ENCODE measurements at places on chromosomes 2 and 18.

DNA sequence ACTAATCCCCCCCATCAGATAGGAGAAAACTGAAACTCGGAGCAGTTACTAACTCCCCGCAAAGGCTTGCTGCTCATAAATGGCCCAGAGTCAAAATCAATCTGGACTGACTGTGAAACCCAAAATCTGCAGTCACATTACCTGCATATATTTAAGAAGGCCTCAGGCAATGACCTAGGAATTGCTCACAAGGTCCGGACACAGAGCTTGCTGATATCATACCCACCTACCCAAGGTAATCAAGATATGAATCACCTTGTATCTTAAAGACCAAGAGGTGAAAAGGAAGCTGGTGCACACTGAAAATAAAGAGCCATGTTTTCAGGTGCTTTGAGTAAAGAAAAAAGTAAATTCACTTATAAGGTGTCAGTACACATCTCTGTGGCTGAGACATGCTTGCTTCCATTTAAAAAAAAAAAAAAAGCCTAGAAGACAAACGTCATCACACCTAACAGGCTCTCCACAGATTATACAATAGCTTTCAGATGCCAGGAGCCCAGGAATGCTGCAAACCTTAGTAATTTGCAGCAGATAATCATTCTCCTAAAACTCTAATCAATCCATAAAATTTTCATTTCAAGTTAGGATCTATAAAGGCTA is 195.4 kb downstream of the ZEB2 start:
- DNase-seq = no peak

DNA sequence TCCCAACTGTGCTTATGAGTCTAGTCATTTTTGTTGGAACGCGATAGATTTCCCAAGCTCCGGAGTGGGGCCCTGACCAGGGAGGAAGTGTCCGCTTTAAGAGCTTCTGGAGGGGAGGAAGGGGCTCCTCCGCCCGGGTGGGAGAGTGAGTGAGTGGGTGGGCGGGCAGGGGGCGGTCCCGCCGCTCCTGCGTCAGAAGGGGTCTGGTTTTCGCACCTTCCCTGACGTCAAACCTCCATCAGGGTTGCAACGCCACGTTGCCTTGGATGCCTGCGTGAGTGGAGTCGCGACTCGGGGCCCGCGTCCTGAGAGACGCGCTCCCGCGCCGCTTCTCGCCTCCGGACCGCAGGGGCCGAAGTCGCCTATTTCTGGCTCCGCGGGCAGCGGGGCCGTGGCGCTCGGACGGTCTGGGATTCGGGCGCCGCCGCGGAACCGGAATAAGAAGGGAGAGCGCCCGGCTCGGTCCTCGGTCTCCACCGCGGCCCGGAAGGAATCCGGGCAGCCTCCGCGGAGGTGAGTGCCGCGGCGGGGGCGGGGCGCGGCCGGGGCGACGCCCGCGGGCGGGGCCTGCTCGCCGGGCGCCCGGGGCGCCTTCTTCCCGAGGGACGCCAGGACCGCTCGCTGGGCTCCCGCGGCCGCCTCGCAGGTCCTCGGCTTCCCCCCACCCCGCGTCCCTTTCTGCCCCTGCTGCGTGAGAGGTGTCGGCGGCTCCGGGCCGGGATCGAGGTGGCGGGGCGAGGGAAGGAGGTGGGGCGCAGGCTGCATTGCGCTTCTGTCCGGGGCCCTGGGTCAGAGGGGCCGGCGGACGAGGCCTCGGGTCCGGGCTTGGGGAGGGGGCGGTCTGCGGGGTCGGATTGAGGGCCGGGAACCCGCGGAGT is at the start of gene ZDBF2:
Gene ZDBF2, plus strand, starts transcription at position 230 of the 878 bp plus-strand sequence. CDS start 7,187 bp downstream, outside the sequence.
- DNase-seq = peak; percentile 6

GRCh38 chr2:234135750-234136221 is 85.3 kb downstream of the SPP2 start:
- peak; percentile 12 for DNase-seq

DNA sequence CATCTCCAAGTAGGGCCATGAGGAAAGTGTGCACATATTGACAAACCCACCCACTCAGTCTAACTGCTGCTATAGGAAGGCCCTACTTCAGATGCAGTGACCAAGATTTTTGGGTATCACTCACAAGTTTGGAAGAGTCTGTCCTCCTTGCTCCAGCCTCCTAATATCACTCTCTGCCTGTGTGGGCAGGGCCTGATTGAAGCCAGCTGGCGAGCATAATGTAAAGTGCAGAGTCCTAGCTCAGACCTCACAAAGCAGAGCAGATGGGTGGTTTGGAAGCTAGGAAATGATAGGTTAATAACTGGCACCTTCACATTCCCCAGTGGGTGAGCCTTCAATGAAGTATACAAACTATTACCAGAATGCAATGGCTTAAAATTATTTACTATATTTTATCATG is 11.2 kb upstream of the SULT1C3 start:
- DNase-seq = no peak

- no peak for DNase-seq
Measured at GRCh38 chr2:137525132-137525531, 439.1 kb upstream of the HNMT start.

DNA sequence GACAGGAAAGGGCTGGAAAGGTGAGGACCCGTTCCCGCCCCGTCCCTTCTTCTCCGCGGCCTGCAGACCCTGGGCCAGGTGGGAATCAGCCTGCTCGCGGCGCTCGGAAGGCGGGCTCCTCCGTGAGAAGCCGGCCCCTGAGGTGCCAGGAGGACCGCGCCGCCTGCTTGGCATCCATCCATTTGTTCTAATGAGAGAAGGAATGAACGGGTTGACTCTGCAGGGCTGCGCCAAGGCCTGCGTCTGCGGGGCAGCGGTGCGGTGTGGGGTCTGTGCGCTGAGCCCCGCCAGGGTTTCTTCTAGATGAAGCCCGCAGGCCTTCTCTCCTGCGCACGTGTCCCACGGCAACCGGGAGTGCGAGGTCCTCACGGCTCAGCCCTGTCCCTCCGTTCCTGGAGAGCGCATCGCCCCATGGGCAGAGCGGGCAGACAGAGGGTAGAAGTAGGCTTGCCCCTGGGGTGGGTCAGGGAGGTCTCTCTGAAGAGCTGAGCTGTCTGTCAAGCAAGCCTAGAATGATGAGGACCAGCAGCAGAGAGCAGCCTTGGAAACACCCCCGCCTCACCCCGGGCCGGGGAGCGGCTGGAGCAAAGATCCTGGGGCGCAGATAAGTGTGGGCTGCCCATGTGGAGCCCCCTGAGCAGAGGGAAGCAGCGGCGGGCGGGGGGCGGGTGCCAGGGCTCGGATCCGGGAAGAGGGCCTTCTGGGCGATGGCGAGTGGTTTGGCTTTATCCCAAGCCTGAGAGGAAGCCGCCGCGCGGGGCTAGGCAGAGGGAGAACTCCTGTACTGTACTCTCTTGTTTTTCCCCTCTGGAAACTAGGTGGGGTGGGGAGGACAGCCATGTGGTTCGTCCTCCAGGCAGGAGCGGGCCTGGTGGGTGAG is 27.9 kb upstream of the HS6ST1 start:
- no peak for DNase-seq

- DNase-seq = no peak
Measured at GRCh38 chr2:69734854-69735544, 6.9 kb upstream of the ANXA4 start.

DNA sequence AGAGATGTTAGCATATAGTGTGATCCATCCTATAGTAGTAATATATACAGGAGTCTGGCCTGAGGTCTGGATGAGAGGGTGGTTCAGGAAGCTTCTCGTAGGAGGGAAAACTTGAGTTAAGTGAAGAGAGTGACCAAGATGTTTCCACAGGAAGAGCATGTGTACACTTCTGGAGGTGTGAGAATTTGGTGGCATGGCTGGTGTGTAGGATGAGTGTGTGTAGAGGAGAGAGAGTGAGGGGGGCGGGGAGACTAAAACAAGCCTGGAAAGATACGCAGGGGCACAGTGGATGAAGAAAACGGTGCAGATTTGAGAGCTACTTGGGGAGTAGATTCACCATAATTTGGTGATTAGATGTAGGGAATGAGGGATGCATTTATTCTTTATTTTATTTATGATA is 43.5 kb upstream of the CTLA4 start:
- DNase-seq = no peak

GRCh38 chr2:215749092-215749957 is 264.0 kb downstream of the MREG start:
- no peak for DNase-seq

- DNase-seq = no peak
Measured at GRCh38 chr2:22737144-22737543, 647.8 kb upstream of the KLHL29 start.

- DNase-seq = no peak
Measured at GRCh38 chr2:27369471-27370025, 590 bp downstream of the EIF2B4 start.

DNA sequence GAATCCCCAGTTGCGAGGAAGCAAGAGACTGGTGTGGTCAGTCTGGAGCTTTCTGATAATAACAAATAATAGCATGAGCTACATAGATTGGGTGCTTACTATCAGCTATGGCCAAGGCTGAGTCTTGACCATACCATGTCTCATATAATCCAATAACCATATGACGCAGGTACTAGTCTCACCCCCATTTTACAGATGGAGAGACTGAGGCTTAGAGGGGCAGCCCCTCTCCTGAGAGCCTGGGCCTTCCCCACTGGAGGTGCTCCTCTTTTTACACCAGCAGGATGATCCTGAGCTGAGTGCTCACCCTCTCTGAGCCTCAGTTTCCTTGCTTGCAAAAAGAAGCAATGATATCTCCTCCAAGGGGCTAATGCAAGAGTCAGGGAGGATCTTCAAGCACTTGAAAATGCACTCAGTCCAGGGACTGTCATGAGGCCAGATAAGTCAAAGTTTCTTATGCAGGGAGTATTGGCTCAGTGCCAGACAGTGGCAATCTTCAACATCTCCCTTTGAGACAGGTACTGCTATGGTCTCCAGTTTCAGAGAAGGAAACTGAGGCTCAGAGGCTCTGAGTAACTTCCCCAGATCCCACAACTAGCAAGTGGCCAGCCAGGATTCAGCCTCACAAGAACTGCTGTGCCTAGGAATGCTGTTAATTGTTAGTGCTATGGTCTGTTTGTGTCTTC is 149.7 kb downstream of the TFCP2L1 start:
- no peak for DNase-seq

GRCh38 chr18:74328206-74328605 is 12.6 kb downstream of the C18orf63 start:
- no peak for DNase-seq

DNA sequence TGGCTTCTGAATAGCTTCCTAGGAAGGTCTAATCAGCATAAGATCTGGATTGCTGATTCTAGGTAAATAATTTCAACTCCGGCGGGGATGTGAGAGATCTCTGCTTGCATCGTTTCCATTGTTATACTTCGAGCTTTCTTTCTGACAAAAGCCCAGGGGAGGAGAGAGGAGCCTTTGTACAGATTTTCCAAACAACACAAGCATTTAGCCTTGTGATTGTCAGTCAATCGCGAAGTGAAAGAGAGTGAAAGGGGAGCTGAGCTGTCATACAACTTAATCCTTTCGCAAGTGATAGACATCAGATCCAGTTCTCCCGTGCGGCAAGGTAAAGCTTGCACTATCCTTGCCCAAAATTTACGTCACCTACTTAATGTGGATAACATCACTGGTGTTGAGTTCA is 26.2 kb downstream of the RALB start:
- no peak for DNase-seq

DNA sequence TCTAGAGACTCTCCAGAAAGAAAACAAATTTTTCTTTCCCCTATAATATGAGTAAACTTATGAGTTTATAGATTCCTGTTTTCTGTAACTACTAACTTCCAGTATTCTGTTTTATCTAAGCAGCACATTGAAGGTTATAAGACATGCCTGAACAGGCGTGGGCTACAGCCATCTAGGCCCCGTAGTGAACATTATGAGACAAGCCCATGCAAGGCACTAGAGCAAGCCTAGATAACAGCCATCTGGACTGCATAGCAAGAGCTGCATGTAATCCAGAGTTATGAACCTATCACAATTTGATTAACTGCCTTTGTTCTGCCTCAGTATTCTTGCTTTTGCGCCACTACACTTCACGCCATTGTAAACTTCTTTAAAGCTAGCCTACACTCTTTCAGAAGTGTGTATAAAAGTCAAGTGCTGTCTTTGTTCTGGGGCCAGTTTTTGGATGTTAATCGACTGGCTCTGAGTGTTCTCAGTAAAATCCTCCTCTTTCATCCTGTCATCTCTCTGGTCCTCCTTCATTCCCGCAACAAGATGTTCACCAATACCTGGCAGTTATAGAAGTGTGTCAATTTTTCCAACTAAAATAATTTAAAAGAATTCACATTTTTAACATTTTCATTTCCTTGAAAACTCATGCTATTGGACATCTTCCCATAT is 3.0 kb upstream of the SULT1C3 start:
- no peak for DNase-seq

DNA sequence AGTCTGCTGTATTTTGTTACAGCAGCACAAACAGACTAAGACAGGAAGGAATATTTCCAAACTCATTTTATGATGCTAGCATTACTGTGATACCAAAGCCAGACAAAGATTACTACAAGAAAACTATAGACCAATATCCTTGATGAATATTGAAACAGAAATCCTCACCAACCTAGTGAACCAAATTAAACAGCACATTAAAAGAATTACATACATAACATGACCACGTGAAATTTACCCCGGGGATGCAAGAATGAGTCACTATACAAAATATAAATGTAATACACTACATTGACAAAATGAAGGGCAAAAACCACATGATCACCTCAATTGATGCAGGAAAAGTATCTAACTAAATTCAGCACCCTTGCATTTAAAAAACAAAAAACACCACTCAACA is 112.6 kb downstream of the CHN1 start:
- no peak for DNase-seq
